RKO (cell line): ENCODE measurements at places on chromosomes 4 and X.

GRCh38 chr4:59179372-59179771 is 2020.8 kb upstream of the ADGRL3 start:
- no peak for DNase-seq

DNA sequence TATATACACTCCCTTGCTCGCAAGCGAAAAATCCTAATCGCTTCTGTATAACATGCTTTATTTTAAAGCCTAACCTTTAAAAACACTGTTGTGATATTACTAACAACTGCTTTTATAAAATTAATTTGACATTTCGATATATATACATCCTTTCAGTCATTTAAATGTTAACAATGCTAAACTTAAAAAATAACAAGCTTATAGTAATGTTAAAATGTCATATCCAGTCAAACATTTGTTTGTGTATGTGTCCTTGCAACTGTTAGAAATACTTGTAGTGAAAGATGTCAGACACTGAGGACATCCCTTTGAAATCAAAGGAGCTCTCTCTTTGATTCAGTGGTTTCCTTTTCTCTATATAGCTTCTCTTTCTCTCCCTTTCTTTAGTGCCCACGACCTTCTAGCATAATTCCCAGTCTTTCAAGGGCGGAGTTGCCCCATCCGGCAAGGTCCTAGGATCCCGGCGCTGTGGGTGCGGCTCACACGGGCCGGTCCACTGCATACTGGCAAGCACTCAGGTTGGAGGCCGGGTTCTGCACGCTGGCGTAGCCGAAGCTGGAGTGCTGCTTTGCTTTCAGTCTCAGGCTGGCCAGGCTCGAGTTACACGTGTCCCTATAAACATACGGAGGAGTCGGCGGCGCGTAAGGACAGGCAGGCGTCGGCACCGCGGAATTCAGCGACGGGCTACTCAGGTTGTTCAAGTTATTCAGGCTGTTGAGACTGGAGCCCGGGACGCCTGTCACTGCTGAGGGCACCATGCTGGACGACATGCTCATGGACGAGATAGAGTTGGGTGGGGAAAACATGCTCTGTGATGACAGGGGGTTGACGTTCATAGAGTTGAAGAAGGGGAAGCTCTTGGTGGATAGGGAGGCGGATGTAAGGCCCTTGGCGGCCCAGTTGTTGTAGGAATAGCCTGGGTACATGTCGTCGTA is 5.0 kb downstream of the PITX2 start:
- no peak for DNase-seq

- no peak for DNase-seq
Measured at GRCh38 chrX:70052895-70053615, 3.3 kb upstream of the AWAT2 start.

GRCh38 chrX:31819455-31819854 is 747.6 kb upstream of the FTHL17 start:
- no peak for DNase-seq

GRCh38 chr4:164989471-164989870 is 12.0 kb upstream of the TRIM61 start:
- no peak for DNase-seq

DNA sequence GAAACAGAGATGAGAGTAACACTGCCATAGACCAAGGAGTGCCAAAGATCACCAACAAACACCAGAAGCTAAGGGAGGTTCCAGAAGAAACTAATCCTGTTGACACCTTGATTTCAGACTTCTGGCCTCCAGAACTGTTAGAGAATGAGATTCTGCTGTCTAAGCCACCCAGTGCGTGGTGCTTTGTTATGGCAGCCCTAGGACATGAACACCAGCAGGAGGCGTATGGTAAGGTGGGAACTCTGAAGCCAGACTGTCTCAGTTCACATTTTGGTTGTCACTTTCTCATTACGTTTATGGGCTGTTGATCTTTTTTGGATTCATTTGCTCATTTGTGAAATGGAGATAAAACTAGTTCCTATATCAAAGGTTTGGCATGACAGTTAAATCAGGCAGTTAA is 142.9 kb downstream of the DCHS2 start:
- DNase-seq: no peak

DNA sequence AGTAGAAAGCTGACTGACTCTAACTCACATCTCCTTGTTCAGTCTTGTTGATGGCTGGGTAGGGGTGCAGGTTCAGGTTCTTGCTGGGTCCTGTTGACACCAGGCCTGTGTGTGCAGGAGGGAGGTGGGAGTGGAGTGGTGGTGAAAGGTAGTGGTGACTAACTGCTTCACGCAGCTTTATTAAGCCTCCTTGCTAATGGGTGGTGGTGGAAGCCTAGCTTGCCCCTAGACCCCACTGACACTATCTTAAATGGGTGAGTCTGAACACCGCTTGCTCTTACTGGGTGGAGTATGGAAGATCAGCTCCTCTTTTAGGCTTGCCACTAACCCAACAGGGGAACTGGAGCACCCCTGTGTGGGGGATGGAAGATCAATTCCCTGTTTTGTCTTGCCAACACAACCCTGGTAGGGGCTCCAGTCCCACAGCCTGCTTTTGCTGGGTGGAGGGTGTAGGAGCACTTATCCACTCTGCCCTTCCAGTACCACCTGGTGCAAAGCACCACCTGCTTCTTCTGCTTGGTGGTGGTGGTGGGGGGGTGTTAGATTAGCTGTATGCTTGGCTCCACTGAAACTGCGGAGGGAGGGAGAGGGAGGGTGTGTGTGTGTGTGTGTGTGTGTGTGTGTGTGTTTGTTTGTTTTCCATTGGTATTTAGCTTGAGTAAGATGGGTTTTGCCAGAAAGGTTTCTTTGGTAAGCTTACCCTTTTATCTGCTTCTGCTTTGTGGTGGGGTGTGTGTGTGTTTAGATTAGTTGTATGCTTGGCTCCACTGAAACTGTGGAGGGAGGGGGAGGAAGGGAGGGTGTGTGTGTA is 25.6 kb downstream of the KDM6A start:
- DNase-seq: no peak

GRCh38 chr4:122854447-122855352 is 28.1 kb downstream of the FGF2 start:
- DNase-seq: no peak

GRCh38 chr4:95017305-95018064 is 259.7 kb downstream of the BMPR1B start:
- no peak for DNase-seq

- DNase-seq: peak; percentile 49
Measured at GRCh38 chrX:106247162-106247561, 79.1 kb downstream of the PWWP3B start.

DNA sequence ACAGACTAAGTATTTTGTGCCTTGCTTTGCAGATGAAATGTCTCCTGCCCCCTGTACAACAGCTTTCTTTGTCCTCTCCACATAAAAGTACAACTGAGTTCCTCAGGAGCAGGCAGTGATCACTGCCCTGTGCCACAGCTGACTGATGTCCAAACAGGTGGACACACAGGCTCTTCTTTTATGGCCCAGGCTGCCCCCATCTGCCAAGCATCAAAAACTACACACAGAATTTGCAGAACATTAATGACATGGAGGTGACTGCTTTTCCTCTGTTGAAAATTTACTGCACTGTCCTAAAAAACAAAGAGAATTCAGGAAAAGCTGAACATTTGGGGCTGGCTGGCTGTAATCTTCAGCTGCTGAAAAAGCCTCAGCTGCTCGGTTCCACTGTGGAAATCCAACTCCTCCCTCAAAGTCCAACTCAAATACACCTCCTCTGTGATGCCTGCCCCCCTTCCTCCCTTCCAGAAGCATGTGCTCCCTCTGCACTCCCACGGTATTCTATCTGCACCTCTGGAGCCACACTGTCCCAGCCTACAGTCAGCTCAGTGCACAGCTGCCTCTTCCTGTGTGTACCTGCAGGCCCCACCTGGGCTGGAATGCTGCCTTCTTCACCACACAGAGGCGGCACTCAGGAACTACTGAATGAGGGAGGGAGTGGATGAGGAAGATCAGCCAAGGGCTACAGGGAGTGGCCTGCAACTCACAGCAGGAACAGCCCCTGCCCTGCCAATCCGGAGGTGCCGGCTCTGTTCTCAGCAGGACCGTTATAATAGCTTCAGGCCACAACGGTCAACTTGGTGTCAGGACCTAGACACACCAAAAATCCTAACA is 10.3 kb downstream of the AFAP1 start:
- no peak for DNase-seq

DNA sequence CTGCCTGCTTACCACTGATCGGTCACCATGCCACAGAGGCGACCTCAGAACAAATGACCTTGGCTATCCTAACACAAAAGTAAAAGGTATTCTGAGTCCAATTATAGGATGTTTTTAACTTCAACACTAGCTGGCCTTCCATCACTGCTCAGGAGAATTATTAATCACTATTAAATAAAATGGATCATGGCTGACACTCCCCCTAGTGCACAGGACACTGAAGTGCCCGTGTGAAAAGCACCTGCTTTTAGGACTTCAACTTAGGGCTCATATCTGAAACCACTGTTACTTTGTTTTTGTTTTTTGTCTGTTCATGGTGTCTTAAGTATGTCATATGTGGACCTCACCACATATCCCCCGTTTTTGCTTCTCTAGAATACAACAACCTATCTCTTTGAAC is 33.9 kb downstream of the STX18 start:
- DNase-seq: no peak

- DNase-seq: no peak
Measured at GRCh38 chr4:36677112-36677511, 395.7 kb downstream of the DTHD1 start.

DNA sequence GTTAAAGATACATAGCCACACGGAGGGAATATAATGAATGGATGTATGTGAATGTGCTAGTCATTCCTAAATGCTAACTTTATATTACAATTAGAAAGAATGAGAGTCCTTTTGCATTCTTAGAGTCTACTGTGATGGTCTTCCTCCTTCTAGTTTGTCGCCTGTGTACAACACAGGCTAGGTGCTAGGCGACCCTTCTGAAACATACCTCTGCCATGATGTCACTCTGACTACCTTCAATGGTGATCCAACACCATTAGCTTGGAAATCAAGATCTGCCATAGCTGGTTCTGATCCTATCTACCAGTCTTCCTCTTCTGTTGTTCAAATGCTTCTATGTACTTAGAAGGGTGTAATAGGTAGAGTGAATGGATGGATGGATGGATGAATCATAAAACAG is 151.2 kb downstream of the MGST2 start:
- DNase-seq: peak; percentile 3

DNA sequence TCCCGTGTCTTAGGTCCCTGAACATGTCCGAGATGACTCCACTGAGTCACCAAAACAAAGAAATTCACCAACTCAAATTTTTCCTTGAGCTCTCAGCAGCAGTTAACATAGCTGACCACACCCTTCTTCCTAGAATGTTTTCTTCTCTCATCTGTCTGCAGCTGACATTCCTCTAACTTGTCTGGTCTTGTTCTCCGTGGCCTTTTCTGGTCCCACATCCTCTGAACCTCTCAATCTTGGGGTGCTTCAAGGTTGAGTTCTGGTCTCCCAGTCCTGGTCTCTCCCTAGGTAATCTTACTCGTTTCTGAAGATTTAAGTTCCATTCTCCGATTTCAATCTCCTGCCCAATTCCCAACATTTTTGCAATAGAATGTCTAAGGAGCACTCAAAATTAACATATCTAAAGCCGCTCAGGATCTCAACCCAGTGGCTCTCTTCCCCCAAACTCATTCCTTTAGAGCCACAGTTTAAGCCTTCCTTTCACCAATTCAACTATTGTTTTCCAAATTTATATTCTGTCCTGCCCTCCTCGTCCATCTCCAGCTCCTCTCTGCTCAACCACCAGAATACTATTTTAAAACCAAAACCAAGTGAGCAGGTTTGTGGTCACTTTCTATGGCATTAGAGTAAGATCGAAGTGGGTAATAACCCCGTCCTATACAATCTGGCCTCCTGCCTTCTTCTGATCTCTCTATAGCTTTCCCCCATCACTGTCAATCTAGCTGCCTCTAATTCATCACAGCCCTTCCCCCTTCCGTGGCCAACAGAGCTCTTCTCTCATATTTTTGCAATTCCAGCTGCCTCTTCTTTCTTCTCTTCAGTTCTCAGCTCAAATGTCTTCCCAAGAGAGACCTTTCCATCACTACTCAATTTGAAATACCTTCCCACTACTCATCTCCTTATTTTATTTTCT is 1.2 kb downstream of the TRIML2 start:
- DNase-seq: no peak

DNA sequence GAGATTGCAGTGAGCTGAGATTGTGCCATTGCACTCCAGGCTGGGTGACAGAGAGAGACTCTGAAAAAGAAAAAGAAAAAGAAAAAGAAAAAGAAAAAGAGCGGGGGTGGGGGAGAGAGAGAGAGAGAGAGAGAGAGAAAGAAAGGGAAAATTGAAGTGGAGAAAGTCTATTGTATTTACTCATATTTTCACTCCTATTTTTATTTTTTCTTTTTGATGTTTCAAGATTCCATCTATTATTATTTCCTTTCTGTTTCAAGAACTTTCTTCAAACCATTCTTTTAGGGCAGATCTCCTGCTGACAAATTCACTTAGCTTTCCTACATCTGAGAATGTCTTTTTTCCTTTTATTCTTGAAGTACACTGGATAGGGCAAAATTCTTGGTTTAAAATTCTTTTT is 57.5 kb upstream of the HDAC8 start:
- DNase-seq: no peak

DNA sequence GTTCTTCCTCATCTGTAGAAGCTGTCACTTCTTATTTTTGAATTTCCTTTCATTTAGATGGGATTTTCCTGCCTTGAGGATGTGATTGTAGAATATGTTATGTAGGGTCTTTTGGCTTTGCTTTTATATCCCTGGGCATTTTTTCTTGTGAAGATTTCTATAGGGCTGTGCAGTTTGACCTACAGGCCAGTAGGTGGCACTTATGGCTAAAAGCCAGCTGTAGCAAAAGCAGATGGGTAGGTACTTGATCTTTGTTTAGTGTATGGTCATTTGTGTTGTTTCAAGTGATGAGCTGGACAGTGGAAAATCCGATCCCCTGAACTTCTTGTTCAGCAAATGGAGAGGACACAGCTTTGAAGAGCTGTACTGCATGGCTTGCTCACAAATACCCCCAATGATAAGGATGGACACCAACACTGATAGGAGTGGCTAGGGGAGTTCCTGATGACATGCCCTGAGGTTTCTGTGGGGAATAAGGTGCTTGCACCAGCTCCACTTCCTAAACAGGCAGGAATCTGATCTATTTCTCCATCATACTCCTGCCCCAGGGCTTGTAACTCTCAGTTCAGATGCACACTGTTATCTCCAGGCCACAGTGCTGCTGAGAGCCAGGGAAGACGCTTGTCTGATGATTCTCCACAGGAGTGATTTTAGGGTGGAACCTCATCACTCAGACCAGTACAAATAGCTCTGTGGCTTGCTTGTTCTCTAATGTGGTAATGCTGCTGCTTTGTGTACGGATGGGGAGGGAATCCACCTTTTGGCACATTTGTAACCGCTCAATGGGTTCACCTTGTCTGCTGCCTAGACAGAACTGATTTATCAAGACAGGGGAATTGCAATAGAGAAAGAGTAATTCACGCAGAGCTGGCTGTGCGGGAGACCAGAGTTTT is 417.1 kb upstream of the MAGEB16 start:
- peak; percentile 64 for DNase-seq

DNA sequence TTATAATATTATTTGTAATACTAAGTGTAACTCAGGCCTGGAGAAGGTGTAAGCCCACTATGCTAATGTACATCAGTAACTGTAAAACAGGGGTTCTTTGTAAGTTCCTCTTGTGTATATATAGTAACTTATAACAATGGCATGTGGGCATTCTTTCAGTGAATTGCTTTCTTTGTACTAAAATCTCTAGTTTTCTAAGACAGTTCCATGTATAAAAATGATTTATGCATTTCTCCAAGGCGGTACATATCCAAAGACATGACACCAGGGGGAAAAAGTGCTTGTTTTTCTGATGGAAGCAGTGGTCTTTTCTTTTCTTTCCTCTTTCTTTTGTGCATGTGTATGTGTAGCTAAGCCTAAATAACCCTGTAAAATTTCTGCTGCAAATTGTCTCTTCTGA is 702.4 kb upstream of the GRID2 start:
- DNase-seq: no peak
